AG10803 (cell line): ENCODE measurements at places on chromosomes 12 and 14.

DNA sequence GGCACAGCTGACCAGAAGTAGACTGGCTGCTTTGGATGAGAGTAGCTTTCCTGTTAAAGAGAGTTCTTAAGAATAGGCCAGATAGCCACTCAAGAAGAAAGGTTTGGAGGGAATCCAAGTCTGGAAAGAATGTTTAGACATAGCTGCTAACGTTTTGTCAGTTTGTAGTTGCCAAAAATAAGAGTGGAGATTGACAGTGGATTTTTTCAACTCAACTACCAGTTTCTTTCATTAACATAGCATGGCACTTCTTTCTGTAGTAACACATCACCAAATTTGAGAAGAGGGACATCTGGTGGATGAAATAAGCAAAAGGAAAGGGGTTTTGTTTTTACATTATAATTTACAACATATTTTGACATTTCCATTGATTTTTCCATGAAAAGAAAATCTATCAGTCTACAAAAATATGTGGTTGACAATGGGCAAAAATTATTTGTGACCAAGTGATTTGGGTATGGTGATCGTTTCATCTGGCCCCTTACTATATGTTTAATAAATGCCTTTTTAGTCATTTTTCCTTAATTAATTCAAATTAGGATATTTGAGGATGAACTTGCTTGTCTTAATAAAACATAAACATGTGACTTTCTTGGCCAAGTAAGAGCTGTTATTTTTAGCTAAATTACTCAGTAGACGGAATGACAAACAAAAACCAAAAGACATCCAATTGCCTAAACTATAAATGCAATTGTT, 71.1 kb downstream of the PTPRR start:
- DNase-seq, result peak; percentile 40

- DNase-seq, result no peak
These were observed 24.6 kb upstream of the BATF start for GRCh38 chr14:75497701-75498100.

DNA sequence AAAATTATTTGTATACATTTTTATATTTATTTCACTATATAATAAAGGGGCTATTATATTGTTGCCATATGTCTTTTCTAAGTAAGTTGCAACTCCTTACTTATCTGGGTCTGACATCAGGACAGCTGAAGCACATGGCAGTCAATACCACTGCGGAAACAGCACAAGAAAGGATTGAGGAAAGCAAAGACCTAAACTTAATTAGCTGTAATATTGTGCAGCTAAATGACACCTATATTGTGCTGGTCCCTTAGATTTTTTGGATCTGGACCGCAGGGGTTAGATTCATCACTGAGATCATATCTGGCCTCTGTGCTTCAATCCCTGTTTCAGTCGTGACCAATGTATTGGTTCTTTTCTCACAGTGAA, 359.6 kb upstream of the DIO2 start:
- DNase-seq, result no peak

GRCh38 chr12:108745641-108746040, 14.3 kb upstream of the CORO1C start:
- no peak for DNase-seq

GRCh38 chr12:46546634-46547273, 174.2 kb upstream of the SLC38A2 start:
- no peak for DNase-seq

- no peak for DNase-seq
These were observed 502 bp upstream of the MBIP start for GRCh38 chr14:36320897-36321381.

DNA sequence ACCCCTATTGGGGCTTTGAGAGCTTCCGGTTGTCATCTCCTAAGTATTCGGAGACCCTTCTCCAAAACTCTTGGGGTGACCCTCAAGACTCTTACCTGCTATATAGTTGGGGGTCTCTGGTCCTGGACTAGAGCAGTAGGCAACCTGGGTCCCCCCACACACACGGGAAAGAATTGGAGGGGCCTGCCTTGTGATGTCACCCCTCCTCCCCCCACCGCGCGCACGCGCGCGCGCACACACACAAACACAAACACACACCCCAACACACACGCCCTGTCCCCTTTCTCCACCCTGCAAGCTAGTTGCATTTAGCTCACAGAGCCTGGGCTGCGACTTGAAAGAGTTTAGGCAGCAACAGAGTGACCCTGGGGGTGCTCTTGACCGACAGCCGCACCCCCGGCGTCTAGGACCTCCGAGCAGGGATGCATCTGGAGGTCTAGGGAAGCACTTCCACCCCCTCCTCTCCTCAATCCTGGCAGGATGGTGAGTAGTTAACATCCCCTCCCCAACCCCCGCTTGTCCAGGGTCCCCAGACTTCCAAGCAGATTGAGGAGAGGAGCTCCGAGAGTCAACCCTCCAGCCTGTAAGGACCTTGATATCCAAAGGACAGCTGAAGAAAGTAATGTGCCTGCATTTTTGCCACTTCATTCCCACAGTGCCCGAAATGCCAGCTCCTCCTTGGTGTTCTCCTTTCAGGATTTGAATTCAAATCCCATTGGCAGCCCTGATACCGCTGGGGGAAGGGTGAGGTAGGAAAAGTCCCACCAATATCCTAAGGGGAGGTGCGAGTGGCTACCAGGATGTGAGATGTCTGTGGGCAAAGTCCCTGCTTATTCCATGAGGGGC, 1.4 kb upstream of the DNAJC14 start:
- DNase-seq, result peak; percentile 68

- DNase-seq, result no peak
These were observed 148.0 kb upstream of the BMP4 start for GRCh38 chr14:54104601-54105145.

DNA sequence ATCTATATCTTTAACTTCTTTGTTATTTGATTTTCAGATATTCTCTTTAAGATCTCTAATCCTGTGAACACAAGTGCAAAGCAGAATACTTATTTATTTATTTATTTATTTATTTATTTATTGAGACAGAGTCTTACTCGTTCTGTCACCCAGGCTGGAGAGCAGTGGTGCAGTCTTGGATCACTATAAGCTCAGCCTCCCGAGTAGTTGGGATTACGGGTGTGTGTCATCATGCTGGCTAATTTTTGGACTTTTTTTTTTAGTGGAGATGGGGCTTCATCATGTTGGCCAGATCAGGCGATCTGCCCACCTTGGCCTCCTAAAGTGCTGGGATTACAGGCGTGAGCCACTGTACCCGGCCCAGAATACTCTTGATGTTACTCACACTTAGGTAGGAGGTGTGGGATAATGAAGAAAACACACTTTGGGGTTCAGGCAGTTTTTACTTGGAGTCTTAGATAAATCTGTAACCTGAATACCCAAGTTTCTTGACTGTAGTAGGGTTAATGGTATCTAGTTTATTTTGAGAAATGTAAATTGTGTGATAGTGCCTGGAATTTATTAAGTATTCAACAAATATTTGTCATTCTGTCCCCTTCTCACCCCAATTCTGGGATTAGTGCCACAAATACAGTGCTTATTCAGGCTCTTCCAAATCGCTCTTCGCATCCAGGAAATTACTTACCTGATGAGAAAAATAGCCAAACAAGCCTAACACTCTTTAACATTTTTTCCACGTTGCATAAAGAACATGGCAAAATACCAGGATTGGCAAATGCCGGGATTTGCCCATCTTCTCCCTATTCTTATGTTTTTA, 33.0 kb downstream of the METAP2 start:
- DNase-seq, result peak; percentile 60

- DNase-seq, result no peak
These were observed 1094.4 kb downstream of the BCL11B start for GRCh38 chr14:98177551-98177950.

- DNase-seq, result no peak
These were observed 11.8 kb upstream of the GPR132 start for GRCh38 chr14:105076805-105077648.

DNA sequence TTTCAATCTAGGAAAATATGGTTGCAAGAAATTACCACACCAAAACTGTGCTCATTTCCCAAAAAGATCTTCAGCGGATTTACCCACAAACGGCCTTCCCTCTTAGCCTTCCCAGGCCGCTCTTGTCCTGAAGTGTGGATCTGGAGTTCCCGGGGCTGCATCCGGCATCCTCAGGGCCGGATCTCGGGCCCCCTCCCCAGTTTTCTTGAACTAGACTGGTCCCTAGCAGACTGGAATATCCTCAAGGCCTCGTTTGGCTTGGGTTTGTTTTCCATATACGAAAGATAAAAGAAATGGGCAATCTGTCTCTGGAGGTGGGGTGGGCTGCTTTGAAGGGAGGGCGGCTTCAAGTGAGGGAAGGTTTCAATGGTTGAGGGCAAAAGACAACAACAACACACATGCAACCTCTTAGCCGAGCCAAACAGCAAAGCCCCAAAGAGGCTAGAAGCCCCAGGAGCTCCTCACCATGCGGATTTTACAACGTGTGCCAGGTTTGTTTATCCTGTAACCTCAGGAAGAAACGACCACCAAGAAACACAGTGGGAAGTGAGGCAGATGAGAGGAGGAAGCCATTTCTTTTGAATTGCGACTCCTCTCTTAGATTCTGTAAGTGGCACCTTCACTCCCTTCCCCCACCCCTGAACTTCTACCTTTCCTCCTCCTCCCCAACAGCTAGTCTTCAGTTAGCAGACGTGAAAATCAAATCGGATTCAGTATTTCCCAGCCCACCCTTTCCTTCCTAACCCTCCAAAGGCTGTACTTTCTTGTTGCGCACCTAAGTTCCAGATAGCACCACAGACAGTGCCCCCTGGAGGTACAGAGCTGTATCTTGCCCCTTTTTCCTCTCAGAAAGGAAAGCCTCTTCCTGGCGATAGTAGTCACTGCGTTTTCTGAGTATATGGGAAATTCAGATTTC, 2.6 kb downstream of the MYF6 start:
- no peak for DNase-seq

GRCh38 chr14:24852312-24853060, 197.5 kb downstream of the STXBP6 start:
- DNase-seq, result no peak

GRCh38 chr12:26271889-26272492, 76.6 kb downstream of the SSPN start:
- DNase-seq, result peak; percentile 79

DNA sequence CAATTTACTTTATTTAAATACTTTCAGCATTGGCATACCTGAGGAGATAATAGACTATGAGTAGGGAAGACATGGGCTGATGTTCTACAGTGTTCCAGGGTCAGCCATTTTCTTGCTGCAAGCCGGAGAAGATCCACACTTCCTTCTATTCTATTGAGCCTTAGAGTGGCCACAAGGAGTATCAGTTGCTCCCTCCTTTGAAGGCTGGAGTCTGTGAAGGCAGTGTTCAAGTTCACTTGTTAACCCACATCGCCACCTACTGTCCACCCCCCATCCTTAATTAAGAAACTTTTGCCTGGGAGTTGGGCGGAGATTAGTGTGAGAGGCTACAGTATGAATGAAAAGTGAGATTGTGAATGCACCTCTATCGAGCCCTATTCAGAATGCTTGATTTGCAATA, 666.6 kb downstream of the NRXN3 start:
- peak; percentile 53 for DNase-seq

- no peak for DNase-seq
These were observed 134.3 kb downstream of the PLXNC1 start for GRCh38 chr12:94282675-94283074.

DNA sequence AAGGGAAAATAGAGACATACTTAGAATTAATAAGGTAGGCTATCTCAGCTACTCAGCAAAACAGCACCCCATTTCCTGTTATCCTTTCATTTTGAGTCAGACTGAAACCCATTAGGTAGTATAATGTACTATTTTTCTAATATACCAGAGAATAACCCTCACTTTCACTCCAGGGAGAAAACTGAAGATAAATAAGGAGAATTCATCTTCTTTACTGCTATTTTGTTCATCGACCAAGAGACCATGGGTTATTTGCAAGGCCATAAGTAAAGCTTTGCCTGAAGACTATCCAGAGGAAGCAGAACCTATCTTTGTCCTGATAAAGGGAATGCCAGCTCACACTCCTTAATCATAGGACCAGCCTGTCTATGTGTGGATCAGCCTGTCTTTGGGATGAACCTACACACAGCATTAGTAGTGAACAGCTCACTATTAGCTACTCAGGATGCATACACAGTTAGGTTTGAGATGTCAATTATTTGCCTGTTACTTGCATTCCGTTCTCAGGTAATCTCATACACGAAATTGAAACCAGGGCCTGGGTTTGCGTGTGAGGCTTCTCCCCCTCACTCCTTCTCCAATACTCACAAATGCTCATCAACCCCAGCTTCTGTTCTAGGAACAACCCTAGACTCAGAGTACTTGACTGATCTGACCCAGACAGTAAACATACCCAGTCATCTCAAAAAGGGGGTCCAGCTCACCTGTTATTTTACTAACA, 124.4 kb downstream of the DAD1 start:
- DNase-seq, result no peak

DNA sequence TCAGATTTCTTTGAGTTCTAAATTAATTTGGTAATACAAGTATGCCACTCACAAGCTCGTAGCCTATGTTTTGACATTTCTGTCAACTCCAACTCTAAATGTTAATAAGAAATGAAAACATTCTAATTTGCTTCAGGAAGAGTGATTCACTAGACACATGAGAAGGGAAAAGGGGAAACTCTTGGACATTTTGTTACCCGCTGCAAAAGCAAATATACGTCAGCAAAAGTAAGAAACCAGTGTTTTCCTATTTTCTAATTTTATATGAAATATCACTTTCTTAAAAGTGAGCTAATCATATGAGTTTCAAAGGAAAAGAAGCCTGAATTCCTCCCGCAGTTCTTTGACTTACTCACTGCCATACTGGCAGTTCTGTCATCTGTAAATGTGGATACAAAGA, 162.3 kb downstream of the GRIP1 start:
- no peak for DNase-seq

- DNase-seq, result no peak
These were observed 38.1 kb upstream of the LMNTD1 start for GRCh38 chr12:25591144-25591543.

- DNase-seq, result no peak
These were observed 64.7 kb downstream of the MSRB3 start for GRCh38 chr12:65343230-65343629.

DNA sequence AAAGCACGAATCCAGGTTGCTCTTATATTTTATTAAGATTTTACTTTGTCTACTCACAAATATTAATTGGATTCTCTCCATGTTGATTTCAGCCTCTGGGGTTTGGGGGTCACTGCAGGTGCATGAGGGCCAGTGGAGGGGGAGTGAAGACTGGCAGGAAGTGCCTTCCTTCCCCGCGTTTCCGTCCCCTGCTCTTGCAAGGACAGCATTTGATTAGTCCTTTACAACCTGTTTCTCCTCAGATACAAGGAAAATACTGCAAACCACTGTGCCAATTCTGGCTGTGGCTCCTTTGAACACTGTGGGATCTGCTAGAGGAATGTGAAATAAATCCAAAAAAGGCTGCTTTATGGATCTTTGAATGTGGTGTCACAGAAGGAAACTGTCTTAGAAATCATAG, 291.8 kb downstream of the ETNK1 start:
- DNase-seq, result no peak

- peak; percentile 75 for DNase-seq
These were observed 3.5 kb downstream of the TGM1 start for GRCh38 chr14:24259282-24260025.

GRCh38 chr14:76115010-76115422, 36.7 kb upstream of the GPATCH2L start:
- DNase-seq, result no peak
